ELF-1 (cell line): ENCODE measurements at places on chromosomes 2 and 18.

GRCh38 chr2:101848769-101849410 lies 142.9 kb upstream of the IL1R2 start:
- no peak for DNase-seq

GRCh38 chr2:239912171-239912937 lies 112.8 kb downstream of the NDUFA10 start:
- DNase-seq, result no peak

DNA sequence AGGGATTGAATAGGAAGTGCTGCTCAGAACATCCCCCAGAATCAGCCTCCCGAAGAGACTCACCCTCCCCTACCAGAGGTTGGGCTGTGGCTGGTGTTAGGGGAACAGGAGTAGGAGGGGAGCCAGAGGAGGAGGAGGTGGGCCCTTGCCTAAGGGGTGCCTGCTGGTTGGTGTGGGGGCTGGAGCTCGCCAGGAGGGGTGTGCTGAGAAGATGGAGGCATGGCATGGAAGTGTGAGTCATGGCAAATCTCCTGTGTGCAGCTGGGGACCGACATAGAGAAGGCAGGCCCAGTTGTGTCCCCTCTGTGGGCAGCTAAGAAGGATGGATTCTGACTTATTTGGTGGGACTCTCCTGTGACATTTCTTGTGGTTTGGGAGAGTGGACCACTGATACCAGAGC lies 73.7 kb downstream of the DGKD start:
- DNase-seq, result no peak

DNA sequence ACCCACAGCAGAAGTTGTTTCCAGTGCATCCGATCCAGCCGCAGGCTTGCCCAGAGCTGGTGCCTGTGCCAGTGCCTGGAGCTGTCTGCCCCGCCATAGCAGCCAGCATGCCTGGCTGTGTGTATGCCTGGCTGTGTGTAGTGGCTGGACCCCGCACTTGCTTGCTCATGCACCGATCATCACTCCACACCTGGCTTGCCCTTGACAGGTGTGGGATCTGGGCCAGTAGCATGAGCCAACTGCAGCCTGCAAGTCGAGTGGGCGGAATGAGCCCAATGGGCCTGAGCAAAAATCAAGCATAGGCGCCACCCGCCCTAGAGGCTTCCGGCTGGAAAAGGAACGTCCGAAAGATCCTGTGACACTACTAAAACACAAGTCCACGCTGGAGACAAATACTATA lies 74.5 kb downstream of the EPB41L3 start:
- DNase-seq, result no peak

- no peak for DNase-seq
Measured at GRCh38 chr2:164960159-164960558, 4.8 kb upstream of the SLC38A11 start.

- DNase-seq, result no peak
Measured at GRCh38 chr2:204203704-204204103, 267.1 kb downstream of the ICOS start.

- DNase-seq, result no peak
Measured at GRCh38 chr2:3578987-3579386, 3.9 kb downstream of the RPS7 start.

DNA sequence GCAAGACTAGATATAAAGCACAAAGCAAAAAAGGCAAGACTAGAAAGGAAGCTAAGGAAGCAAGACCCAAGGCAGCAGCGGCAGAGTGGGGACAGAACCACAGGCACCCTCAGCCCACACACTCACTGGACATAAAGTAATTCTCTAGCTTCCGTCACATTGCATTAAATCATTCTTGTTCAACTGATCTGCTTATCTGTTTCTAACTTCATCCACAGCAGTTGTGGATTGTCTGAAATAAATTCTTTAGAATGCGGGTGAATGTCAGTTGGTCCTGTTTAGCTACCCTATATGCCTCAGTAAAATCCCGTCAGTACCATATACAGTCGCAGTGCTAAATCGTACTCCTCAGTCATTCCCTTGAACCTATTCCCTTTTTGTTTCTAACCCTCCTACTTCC lies 183.2 kb upstream of the SLC39A10 start:
- DNase-seq, result no peak

DNA sequence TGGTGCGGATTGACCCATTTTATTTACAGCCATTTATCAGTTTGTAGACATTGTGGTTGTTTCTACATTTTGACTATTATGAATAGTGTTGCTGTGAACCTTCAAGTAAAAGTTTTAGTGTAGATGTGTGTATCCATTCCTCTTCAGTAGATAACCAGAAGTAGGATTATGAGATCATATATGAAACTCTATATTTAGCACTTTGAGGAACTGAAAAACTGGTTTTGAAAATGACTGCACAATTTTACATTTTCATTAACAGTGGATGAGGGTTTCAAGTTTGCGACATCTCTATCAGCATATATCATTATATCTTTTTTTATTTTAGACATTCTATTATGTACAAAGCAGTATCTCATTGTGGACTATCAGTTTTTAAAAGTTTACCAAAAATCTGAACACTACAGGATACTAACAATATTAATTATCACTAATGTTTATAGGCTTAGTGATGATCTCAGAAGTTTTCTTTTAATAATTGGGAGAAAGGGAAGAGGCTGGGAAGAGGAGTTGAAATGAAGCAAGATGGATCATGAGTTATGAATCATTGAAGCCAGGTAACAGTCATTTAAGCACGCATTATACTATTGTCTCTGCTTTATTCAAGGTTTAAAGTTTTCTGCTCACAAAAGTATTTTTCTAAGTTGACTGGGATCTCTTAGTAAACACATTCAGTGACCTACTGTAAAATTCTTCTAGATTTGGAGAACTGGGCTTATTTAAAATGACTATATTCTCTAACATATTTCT lies 329.0 kb upstream of the LRATD1 start:
- DNase-seq, result no peak
